ENCODE measurements at places on chromosomes 7 and 10.
A peak's percentile ranks its signal among the peaks of the same experiment; 100 is the strongest.

GRCh38 chr10:94524146-94524545 is 21.4 kb upstream of the HELLS start:
- no peak for DNase-seq
- no peak overlapping the region for H3K4me3 ChIP-seq
- H3K27me3 ChIP-seq = no peaks in the 10 kb centered on the region
- H3K27ac ChIP-seq = no peak overlapping the region
- H3K36me3 ChIP-seq = peaks cover 13% of the 10 kb centered on the region

GRCh38 chr10:57950442-57950974 is 317.2 kb downstream of the IPMK start:
- no peaks in the 10 kb centered on the region for H3K27me3 ChIP-seq
- H3K4me3 ChIP-seq = no peak overlapping the region
- no peak overlapping the region for H3K27ac ChIP-seq
- no peak for DNase-seq
- no peaks in the 10 kb centered on the region for H3K36me3 ChIP-seq
- no peaks in the 10 kb centered on the region for H3K4me1 ChIP-seq

DNA sequence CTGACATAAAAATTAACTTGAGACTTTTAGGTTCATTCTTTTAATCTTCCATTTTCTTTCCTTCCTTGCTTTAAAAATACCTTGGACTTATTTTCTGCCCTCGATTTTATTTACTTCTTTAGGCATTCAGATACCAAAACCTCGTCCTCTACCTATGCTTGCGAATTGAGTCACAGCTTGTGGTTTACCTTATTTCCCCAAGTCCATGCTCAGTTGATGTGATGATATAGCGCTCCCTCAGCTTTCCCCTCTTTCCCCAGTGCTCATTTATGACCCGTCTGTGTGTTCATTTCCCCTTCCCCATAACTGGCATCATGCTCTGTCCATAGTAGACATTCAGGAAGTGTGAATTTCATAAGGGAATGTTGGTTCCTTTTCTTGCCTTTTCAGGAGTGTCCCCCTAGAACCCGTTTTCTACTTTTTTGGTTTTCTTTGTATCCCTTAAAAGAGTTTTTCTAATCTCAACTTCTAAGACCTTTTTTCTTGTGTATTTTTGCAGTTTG is 19.1 kb upstream of the PRKRIP1 start:
- no peak overlapping the region for H3K4me3 ChIP-seq
- H3K4me1 ChIP-seq = no peaks in the 10 kb centered on the region
- no peaks in the 10 kb centered on the region for H3K27me3 ChIP-seq
- no peak for DNase-seq
- no peak overlapping the region for H3K27ac ChIP-seq

DNA sequence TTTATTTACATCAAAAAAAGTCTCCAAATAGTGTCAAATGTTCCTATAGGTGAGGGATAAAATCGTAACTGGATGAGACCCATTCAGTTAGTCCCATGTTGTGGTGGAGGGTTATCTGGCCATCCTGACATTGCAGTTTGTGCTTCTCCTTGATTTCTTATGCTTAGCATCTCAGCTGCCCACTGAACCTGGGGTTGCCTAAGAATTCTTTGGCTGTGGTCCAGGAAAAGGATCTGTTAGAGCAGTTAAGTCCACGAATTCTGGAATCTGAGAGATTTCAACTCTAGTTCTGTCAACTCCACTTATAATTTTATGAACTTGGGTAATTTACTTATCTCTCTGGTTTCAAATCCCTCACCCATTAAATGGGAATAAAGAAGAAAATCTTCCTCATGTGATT is 1673.4 kb downstream of the REEP3 start:
- no peaks in the 10 kb centered on the region for H3K36me3 ChIP-seq
- no peaks in the 10 kb centered on the region for H3K27me3 ChIP-seq
- no peak overlapping the region for H3K27ac ChIP-seq
- peaks cover 9% of the 10 kb centered on the region for H3K4me1 ChIP-seq

GRCh38 chr7:19565602-19566001 is 143.2 kb downstream of the POLR1F start:
- DNase-seq = no peak
- H3K36me3 ChIP-seq = no peaks in the 10 kb centered on the region
- H3K27ac ChIP-seq = no peak overlapping the region
- H3K27me3 ChIP-seq = no peaks in the 10 kb centered on the region
- no peaks in the 10 kb centered on the region for H3K4me1 ChIP-seq

DNA sequence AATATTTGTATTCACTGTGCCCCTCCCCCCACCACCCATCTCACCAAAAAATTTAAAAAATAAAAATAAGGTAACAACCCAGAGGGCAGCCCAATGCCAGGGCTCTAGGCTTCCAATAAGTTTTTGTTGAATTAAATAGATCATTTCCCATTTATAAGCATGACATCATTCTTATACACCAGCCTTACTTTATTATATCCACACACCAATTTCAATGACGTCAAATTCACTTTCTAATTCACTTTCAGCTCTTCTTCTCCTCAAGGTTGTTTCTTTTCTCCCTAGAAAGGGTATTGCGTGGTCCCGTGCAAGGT is 1.2 kb upstream of the DKK1 start:
- peaks cover 87% of the 10 kb centered on the region for H3K27me3 ChIP-seq
- no peaks in the 10 kb centered on the region for H3K36me3 ChIP-seq
- no peak overlapping the region for H3K27ac ChIP-seq

DNA sequence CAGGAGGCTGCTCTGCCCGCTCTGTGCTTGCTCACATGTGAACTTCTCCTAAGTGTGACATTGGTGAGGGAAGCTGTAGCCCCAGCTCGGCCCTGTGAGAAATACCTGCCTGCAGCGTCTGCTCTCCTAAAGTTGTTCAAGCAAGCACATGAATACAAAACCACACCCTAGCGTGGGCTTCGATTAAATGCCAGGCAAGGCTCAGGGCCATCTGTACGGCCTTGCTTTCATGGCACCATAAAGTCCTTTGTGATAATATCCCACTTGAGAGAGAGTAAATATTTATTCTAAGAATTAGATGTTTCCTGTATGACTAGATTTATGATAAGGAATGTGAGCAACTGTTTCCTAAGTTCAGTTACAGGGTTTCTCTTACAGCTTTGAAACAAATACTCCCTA is 262.8 kb upstream of the KLF14 start:
- peaks cover 25% of the 10 kb centered on the region for H3K27me3 ChIP-seq
- H3K4me1 ChIP-seq = peaks cover 35% of the 10 kb centered on the region
- no peak for DNase-seq

DNA sequence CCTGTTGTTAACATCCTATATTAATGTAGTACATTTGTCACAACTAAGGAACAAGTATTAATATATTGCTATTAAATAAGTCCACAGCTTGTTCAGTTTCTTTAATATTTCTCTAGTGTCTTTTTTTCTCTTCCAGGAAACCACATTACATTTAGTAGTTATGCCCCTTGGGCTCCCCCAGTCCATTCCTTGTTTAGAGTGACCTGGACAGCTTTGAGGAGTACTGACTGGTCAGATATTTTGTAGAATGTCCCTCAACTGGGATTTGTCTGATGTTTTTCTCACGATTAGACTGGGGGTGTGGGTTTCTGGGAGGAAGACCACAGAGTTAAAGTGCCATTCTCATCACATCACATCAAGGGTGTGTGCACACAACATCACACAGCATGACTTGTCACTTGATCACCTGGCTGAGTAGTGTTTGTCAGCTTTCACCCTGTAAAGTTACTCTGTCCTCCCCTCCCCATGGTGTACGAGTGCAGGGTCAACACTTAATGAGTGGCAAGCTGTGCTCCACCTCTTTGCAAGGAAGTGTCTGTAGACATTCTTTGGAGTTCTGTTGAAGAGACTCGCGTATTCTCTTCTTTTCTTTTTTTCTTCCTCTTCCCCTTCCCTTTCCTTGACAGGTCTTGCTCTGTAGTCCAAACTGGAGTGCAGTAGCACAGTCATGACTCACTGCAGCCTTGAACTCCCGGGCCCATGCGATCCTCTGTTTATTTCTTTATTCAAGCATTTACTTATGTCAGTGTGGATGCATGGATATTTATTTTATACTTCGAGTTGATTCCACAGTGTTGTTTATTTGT is 10.2 kb downstream of the LMTK2 start:
- H3K4me3 ChIP-seq = no peak overlapping the region
- peak overlapping the region; percentile 78 for H3K27ac ChIP-seq
- peaks cover 3% of the 10 kb centered on the region for H3K36me3 ChIP-seq

GRCh38 chr7:81506609-81507008 is 263.2 kb downstream of the HGF start:
- H3K4me1 ChIP-seq = no peaks in the 10 kb centered on the region
- H3K36me3 ChIP-seq = no peaks in the 10 kb centered on the region
- no peaks in the 10 kb centered on the region for H3K27me3 ChIP-seq
- no peak overlapping the region for H3K4me3 ChIP-seq

GRCh38 chr10:49044293-49045193 is 70.8 kb downstream of the VSTM4 start:
- no peak for DNase-seq
- no peaks in the 10 kb centered on the region for H3K36me3 ChIP-seq
- no peak overlapping the region for H3K4me3 ChIP-seq
- H3K27ac ChIP-seq = no peak overlapping the region

GRCh38 chr10:86693721-86694369 is 25.5 kb downstream of the LDB3 start:
- H3K27me3 ChIP-seq = peaks cover 4% of the 10 kb centered on the region
- H3K27ac ChIP-seq = peak overlapping the region; percentile 25
- no peak overlapping the region for H3K4me3 ChIP-seq
- H3K36me3 ChIP-seq = no peaks in the 10 kb centered on the region

DNA sequence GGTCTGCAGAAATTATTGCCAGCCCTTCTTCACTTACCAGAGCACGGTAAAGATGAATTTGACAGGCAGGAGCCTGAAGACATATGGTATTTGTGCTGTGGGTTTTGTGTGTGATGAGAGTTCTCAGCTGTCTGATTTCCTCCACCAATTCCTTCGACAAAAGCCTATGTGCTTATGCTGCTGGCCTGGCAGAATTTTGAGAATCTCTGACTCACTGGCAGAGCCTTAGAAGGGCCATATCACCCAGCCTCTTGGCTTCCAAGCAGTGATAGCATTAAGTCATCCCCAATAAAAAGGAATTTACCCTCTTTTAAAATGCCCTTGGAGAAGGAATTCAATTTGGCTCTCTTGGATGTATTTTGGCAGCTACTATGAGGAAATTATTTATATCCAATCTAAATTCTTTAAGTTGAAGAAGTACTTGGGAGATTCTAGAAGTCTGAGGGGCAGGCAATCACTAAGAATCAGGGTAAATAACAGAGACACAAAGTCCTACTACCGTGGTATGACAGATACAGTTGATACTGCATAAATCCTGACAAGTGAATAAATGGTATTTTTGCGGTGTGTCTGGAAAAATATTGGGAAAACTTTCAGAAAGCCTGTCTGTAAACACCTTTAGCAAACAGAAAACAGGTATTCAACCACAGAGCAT is 68.6 kb upstream of the EFCAB10 start:
- peaks cover 25% of the 10 kb centered on the region for H3K4me1 ChIP-seq
- H3K27me3 ChIP-seq = no peaks in the 10 kb centered on the region
- H3K27ac ChIP-seq = no peak overlapping the region
- no peak overlapping the region for H3K4me3 ChIP-seq
- H3K36me3 ChIP-seq = no peaks in the 10 kb centered on the region

- H3K4me1 ChIP-seq = no peaks in the 10 kb centered on the region
- peaks cover 4% of the 10 kb centered on the region for H3K36me3 ChIP-seq
- DNase-seq = no peak
- H3K4me3 ChIP-seq = no peak overlapping the region
- no peaks in the 10 kb centered on the region for H3K27me3 ChIP-seq
Observed at GRCh38 chr7:98238076-98238475, 14.0 kb downstream of the TECPR1 start.

- H3K36me3 ChIP-seq = no peaks in the 10 kb centered on the region
- H3K27ac ChIP-seq = no peak overlapping the region
- no peak overlapping the region for H3K4me3 ChIP-seq
- no peaks in the 10 kb centered on the region for H3K27me3 ChIP-seq
- DNase-seq = no peak
Observed at GRCh38 chr7:81236560-81236959, 317.7 kb upstream of the SEMA3C start.

DNA sequence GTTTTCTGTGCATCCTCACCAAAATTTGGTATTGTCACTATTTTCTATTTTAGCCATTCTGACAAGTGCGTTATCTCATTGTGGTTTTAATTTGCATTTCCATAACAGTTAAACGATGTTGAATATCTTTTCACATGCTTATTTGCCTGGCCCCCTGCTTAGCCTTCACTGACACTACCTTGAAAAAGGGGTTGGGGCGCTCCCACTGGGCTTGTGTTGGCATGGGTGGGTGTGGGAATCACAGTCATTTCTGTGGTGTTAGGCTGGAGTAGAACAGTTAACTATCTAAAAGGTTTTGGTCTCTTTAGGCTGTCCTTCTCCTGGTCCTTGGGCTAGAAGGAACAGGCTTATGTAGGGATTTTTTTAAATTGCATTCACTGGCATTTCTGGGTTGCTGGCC is 72.2 kb upstream of the TMEM140 start:
- no peak overlapping the region for H3K27ac ChIP-seq
- no peaks in the 10 kb centered on the region for H3K36me3 ChIP-seq
- H3K27me3 ChIP-seq = peaks cover 6% of the 10 kb centered on the region
- H3K4me1 ChIP-seq = no peaks in the 10 kb centered on the region
- H3K4me3 ChIP-seq = no peak overlapping the region

GRCh38 chr10:124603376-124604213 is 140.6 kb downstream of the FAM53B start:
- no peaks in the 10 kb centered on the region for H3K36me3 ChIP-seq
- no peak overlapping the region for H3K4me3 ChIP-seq
- peaks cover 4% of the 10 kb centered on the region for H3K4me1 ChIP-seq
- H3K27ac ChIP-seq = no peak overlapping the region

GRCh38 chr10:119331061-119331460 is 123.7 kb downstream of the GRK5 start:
- no peak overlapping the region for H3K4me3 ChIP-seq
- DNase-seq = no peak
- peaks cover 28% of the 10 kb centered on the region for H3K4me1 ChIP-seq
- H3K36me3 ChIP-seq = peaks cover 5% of the 10 kb centered on the region
- H3K27ac ChIP-seq = no peak overlapping the region
- no peaks in the 10 kb centered on the region for H3K27me3 ChIP-seq

- DNase-seq = no peak
- H3K4me3 ChIP-seq = no peak overlapping the region
- H3K36me3 ChIP-seq = peaks cover 10% of the 10 kb centered on the region
- no peak overlapping the region for H3K27ac ChIP-seq
- H3K4me1 ChIP-seq = no peaks in the 10 kb centered on the region
- H3K27me3 ChIP-seq = no peaks in the 10 kb centered on the region
Observed at GRCh38 chr7:92667816-92668535, 77.8 kb upstream of the FAM133B start.

DNA sequence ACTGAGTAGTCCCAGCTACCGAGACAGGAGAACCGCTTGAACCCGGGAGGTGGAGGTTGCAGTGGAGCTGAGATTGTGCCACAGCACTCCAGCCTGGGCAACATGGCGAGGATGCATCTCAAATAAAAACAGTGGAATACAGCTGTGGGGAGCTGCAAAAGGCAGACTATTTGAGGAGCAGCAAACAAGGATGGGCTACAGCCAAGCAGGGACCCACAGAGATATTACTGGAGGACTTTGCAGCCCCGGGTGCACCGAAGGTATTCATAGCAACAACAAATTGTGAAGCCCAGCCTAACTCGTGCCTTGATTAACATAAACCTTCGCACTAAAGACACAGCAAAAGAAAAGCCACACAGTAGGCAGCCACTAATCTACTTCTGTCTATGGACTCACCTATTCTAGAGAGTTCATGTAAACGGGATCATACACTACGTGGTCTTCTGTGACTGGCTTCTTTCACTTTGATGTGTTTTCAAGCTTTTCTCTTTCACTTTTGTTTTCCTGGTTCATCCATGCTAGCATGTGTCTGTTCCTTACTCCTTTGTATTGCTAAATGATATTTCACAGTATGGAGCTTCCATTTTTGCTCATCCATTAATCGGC is 34.0 kb downstream of the PODXL start:
- no peak overlapping the region for H3K27ac ChIP-seq
- H3K4me1 ChIP-seq = no peaks in the 10 kb centered on the region
- H3K4me3 ChIP-seq = no peak overlapping the region
- no peaks in the 10 kb centered on the region for H3K36me3 ChIP-seq
- no peak for DNase-seq

All from type B pancreatic cell (in vitro differentiated cells).